ENCODE measurements at places on chromosomes 5 and 9.

- DNase-seq: no peak
Observed at GRCh38 chr9:14533867-14534640, 159.2 kb downstream of the ZDHHC21 start.

DNA sequence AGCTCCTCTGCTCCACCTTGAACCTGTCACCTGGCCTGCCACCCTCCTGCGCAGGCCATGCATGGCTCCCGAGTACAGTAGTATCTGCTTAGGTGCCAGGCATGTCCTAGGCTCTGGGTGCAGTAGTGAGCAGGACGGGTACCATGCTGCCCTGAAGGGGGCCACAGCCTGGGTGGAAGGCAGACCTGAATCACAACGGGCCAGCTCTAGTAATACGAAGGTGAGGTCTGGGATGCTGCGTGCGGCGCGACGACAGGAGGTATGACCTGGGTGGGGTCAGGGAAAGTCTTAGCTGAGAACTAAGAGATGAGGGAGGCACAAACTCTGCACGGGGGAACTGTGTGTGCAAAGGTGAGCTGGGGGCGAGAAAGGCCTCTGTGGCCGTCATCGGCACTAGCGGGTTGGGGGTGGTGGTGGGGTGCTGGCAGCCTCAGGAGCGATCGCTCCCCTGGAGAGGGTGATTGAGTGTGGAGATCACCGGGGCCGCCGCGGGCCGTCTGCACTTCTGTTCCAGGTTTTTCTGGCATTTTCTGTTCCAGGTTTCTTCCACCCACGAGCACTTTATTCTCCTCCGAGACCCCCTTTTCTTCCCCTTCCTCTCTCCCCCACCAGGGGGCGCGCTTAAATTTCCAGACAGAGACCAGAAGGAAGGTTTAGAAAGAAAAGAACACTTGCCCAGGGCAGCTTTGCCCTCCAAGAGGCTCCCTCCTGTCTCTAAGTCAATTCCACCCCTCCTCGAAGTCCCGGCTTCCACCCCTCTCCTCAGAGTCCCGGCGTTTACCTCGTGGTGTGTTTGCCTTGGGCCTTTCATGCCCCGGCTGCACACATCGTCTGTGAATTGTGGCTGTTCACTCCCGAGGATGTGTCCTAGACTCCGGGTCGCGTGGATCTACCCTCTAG lies 15.1 kb downstream of the PDLIM4 start:
- no peak for DNase-seq

DNA sequence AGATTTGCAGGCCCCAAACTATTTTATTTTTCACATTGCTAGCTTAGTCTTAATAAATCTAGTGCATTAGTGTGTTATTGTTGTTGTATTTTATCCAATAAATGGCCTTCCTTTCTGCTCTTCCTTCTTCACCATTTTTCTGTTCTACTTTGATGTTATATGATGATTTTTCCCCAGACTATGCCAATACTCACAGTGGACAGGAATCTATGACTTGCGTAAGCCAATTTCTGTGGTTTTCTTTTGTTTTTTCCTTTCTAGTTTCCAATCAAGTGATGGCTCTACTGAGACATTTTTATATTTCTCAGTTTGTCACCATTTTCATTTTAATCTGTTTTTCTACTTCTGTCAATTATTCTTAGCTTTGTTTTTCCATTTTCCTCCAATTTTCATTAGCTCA lies 106.8 kb upstream of the FBXL7 start:
- no peak for DNase-seq

DNA sequence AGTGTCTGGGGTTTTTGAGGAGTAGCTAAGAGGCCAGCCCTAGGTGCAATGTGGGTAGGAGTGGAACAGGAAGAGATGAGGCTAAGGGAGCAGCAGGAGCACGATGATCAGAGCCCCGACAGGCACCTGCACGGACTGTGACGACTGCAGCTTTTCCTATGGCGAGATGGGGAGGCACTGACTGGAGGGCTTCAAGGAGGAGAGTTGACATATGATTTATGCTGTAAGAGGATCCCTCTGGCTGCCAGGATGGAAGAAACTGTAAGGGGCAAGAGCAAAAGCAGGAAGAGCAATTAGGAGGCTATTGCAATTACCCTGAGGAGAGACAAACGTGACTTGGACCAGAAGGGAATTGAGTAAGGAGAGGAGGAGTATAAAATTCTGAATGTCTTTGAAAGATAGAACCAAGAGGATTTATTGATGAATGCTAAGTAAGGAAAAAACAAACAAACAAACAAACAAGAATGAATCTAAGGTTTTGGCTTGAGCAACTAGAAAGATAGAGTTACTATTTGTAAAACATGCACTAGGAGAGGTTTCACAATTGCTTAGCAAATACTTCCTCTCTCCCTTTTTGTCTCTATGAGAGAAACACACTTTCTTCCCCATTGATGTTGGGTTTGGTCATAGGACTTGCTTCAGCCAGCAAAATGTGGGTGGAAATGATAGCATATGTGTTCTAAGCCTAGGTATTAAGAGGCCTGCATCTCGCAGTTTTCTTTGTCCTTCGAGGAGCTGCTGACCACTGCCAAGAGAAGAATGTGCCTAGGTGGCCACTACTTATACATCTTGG lies 32.9 kb downstream of the TRPC7 start:
- no peak for DNase-seq

- DNase-seq: no peak
Observed at GRCh38 chr9:126149661-126150060, 177.0 kb upstream of the MVB12B start.

DNA sequence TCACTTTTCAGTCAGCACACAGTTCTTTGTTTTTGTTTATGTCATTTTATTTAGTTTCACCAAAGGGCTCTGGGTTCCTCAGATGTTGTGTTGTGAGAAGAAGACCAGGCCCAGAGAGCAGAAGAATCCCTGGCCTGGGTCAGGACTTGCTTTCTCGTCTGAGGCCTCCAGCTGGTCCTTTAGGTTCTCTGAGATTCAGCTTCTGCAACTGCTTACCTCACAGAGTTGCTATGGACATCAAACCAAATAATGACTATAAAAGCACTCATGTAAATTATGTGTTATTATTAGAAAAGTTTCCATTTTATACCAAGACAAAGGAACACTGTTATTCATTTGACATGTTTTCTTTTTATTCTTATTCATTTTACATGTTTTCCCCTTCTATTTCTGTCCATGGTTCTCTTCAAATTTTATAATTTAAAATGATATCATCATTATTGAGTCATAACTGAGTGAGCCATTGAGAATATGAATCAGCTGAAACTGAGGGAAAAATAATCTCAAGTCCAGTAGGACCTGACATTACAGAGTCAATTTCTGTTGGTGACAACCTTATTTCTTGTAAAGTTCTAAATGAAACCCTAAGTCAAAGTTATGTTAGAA lies 44.0 kb upstream of the GLRX start:
- DNase-seq: no peak

- DNase-seq: no peak
Observed at GRCh38 chr9:136826703-136827582, 15.3 kb upstream of the AJM1 start.

DNA sequence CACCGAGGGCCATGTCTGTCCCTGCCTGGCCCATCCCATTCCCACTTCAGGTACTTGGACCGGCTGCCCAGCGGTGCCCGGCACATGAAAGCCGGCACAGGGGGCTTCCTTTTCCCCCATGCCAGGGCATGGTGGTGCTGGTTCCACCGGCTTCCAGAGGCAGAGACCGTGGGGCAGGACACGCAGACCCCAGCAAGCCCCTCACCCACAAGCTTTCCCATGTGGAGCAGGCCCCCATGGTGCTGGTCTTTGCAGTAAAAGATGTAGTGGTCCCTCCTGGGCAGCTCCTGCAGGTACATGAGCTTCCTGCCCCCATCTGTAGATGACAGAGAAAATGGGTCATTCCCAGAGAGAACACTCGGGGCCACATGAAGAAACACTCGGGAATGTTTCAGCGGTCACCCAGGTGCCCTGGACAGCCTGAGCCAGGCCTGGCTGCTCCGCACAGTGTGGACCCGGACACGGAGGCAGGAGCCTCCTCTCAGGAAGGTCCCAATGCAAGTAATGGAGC lies 2.0 kb downstream of the OBP2B start:
- no peak for DNase-seq
